ENCODE measurements at places on chromosomes 3 and 15. TPM values are rescaled to one million over a fixed set of nuclear protein-coding genes. Genes with fewer than 3 reads are reported as not detected.

Gene IL5RA
- not detected for polyA plus RNA-seq

Gene PPP2R3A
- polyA plus RNA-seq = 0.10 TPM

Gene CCDC9B
- 0.13 TPM for polyA plus RNA-seq

Gene NUP210
- polyA plus RNA-seq = 43.5 TPM

Gene OIP5
- 0.28 TPM for polyA plus RNA-seq

Gene SPINK8
- polyA plus RNA-seq = not detected

Gene SLC9C1
- not detected for polyA plus RNA-seq

Gene MEGF11
- polyA plus RNA-seq = not detected

DNA sequence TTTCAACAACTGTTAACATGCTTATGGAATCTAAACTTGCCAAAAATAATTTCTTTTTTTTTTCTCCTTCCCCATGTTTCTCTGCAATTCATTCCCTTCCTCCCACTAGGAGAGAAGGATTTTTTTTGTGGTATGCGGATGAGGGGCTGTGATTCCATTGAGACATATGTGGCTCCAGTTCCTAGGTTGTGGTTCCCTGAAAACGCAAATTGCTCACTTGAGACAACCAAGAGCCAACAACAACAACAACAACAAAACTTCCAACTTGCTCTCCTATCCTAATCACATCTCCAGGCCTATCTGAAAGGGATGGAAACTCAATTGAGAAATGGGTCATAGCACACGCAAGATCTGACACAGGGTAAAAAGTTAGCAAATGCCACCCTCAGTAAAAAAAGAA is 406.5 kb upstream of the TGFBR2 start:
- no peak overlapping the region for H3K4me3 ChIP-seq
- DNase-seq = no peak
- peaks cover 8% of the 10 kb centered on the region for H3K4me1 ChIP-seq
- H3K27me3 ChIP-seq = no peaks in the 10 kb centered on the region

DNA sequence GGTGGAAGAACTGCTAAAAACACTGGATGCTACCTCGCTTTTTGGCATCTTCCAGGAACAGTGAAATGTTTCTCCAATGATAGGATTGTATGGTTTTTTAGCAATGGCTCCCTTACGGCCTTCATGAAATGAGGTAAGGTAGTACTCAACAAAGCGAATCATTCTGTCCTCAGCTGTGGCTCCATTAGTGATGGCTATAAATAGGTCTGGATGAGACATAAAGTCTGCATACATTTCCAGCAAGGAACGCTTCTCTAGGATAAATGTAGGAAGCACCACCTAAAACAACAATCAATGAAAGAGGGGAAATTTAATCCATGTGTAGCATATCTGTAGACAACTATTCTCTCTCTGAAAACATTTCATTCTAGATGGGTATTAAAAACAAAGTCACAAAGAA is 32.4 kb upstream of the SNX4 start:
- no peak for DNase-seq
- no peak overlapping the region for H3K4me3 ChIP-seq
- H3K27ac ChIP-seq = no peak overlapping the region
- no peaks in the 10 kb centered on the region for H3K4me1 ChIP-seq
- no peaks in the 10 kb centered on the region for H3K27me3 ChIP-seq

- H3K27me3 ChIP-seq = no peaks in the 10 kb centered on the region
- no peak overlapping the region for H3K4me3 ChIP-seq
- H3K36me3 ChIP-seq = no peaks in the 10 kb centered on the region
- H3K4me1 ChIP-seq = no peaks in the 10 kb centered on the region
Observed at GRCh38 chr3:34676436-34676835, 878.0 kb downstream of the PDCD6IP start.

- no peaks in the 10 kb centered on the region for H3K27me3 ChIP-seq
- no peaks in the 10 kb centered on the region for H3K36me3 ChIP-seq
- DNase-seq = no peak
- no peaks in the 10 kb centered on the region for H3K4me1 ChIP-seq
- H3K4me3 ChIP-seq = no peak overlapping the region
- H3K27ac ChIP-seq = no peak overlapping the region
Observed at GRCh38 chr15:93417156-93417555, 328.1 kb upstream of the RGMA start.

GRCh38 chr15:101384276-101384675 is 89.2 kb upstream of the SNRPA1 start:
- H3K4me1 ChIP-seq = no peaks in the 10 kb centered on the region
- no peak for DNase-seq
- no peaks in the 10 kb centered on the region for H3K27me3 ChIP-seq
- no peaks in the 10 kb centered on the region for H3K36me3 ChIP-seq
- no peak overlapping the region for H3K27ac ChIP-seq

DNA sequence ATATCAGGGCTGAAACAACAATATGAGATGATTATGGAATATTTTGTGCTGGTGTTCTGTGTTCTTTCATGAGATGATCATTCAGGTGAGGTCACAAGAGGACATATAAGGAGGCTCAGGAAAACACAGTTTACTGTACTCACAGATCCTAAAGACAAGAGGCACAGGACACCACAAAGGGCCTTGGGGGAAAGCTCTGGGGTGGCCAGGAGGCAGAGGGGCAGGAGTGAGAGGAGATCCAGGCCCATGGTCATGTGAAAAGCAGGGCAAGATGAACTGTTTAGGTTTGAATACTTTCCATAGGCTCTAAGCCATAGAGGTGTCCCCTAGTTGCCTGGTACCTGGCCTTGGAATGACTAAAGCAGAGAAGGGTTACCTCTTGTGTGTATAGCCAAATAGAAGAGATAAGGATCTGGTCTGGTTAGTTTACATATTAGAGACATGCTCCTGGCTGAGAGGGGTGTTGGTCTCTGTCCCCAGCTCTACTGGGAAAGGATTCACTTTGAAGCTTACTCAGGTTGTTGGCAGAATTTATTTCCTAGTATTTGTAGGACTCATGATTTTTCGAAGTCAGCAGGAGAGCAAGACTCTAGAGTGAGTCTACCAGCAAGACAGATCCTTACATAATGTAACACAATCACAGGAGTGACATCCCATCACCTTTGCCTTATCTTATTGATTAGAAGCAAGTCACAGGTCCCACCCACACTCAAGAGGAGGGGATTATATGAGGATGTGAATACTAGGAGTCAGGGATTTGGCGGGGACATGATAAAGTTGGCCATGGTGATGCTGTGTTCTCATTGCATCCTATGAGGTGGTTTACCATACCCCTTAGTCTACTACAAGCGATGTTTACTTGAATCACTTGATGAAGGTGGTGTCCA is 11.3 kb upstream of the TM4SF1 start:
- no peaks in the 10 kb centered on the region for H3K27me3 ChIP-seq
- H3K4me1 ChIP-seq = peaks cover 7% of the 10 kb centered on the region
- no peak overlapping the region for H3K4me3 ChIP-seq
- H3K36me3 ChIP-seq = no peaks in the 10 kb centered on the region
- no peak for DNase-seq

DNA sequence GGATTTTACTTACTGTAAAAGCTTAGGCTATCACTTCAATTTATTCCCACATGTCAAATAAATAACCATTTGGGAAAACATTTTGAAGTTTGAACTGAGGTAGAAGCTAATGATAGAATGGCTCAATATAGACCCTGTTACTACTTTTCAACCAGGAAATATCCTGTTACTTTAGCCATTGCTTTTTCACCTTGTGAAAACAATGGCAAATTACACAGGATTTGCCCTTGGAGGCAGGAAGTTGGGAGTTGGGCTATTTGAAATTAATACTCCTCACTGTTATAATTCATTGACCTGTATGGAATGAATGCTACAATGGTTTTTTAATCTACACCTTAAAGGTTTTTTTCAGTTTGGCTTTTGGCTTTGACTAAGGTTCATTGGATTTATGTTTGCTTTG is 98.1 kb upstream of the UBE2E2 start:
- no peaks in the 10 kb centered on the region for H3K4me1 ChIP-seq
- no peak overlapping the region for H3K27ac ChIP-seq
- no peaks in the 10 kb centered on the region for H3K36me3 ChIP-seq

DNA sequence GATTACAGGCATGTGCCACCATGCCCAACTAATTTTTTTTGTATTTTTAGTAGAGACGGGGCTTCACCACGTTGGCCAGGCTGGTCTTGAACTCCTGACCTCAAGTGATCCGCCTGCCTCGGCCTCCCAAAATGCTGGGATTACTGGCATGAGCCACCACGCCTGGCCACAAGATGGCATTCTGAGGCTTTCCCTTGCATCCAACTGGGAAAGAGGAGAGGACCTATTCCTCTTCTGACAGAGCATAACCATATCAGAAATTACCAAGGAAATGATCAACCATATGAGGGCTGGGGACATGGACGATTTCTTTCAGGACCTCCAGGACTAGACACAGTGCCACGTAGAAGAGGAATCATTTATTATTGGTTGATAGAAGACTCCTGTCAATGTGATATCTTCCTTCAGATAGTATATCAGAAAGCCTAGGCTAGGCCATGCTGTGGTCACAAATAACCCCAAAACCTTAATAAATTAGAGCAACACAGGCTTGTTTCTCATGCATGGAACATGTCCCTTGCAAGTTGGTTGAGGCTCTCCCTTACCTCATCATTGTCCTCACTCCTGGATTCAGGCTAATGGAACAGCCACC is 372.3 kb upstream of the IL12A start:
- no peak overlapping the region for H3K4me3 ChIP-seq
- H3K27ac ChIP-seq = no peak overlapping the region
- H3K27me3 ChIP-seq = no peaks in the 10 kb centered on the region
- no peaks in the 10 kb centered on the region for H3K4me1 ChIP-seq

DNA sequence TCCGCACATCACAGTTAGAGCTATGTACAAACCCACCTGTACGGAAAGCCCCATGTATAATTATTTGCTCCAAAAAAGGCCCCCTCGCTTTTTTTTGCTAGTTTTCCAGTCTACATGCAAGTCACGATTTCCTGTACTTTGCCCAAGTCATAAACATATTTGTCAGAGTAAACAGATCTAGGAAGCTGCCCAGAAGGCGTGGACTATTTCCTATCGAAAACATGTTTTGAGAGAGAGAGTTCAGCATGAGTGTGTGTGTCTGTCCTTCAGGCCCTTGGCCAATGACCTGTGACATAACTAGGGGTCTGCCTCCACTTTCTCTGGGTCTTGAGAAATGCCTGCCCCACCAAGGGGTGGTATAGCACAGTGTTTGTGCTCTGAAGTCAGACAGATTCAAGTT is 72.7 kb upstream of the HACD2 start:
- no peaks in the 10 kb centered on the region for H3K27me3 ChIP-seq
- DNase-seq = no peak
- no peaks in the 10 kb centered on the region for H3K36me3 ChIP-seq
- H3K27ac ChIP-seq = no peak overlapping the region
- H3K4me3 ChIP-seq = no peak overlapping the region

GRCh38 chr3:11435440-11436165 is 163.4 kb downstream of the ATG7 start:
- DNase-seq = no peak
- H3K4me1 ChIP-seq = no peaks in the 10 kb centered on the region
- no peak overlapping the region for H3K4me3 ChIP-seq
- peaks cover 20% of the 10 kb centered on the region for H3K36me3 ChIP-seq

- no peaks in the 10 kb centered on the region for H3K36me3 ChIP-seq
- no peak overlapping the region for H3K4me3 ChIP-seq
- H3K27me3 ChIP-seq = no peaks in the 10 kb centered on the region
- DNase-seq = peak; percentile 16
- no peaks in the 10 kb centered on the region for H3K4me1 ChIP-seq
Observed at GRCh38 chr3:127959873-127960272, 44.8 kb downstream of the KBTBD12 start.

- no peak overlapping the region for H3K4me3 ChIP-seq
- H3K36me3 ChIP-seq = peaks cover 26% of the 10 kb centered on the region
- peaks cover 26% of the 10 kb centered on the region for H3K4me1 ChIP-seq
- H3K27me3 ChIP-seq = no peaks in the 10 kb centered on the region
Observed at GRCh38 chr15:94322141-94322540, 90.8 kb downstream of the MCTP2 start.

- no peak overlapping the region for H3K4me3 ChIP-seq
- H3K36me3 ChIP-seq = no peaks in the 10 kb centered on the region
- DNase-seq = no peak
- H3K27me3 ChIP-seq = no peaks in the 10 kb centered on the region
- H3K4me1 ChIP-seq = no peaks in the 10 kb centered on the region
Observed at GRCh38 chr3:190286014-190286413, 36.2 kb downstream of the CLDN1 start.

GRCh38 chr15:85773970-85774369 is 20.8 kb downstream of the KLHL25 start:
- no peaks in the 10 kb centered on the region for H3K27me3 ChIP-seq
- no peaks in the 10 kb centered on the region for H3K4me1 ChIP-seq
